ENCODE measurements at places on chromosomes 2 and 18.

DNA sequence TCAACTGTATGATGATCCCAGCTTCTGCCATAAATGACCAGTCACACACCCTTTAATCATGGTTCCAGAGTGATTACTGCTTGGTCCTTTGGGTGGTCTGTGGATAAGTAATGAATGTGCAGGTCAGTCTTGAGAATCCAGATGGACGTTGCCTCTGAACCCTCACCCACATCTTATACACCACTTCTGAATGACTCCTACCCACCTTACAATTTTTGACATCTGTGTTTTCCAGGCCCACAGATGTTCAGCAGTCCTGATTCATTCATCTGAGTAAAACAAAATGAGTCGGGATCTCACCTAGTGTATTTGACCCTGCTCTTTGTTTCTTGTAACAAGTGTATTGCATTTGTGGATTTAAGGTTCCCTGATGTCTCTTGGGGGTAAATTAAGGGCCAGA is 194.1 kb upstream of the CCDC68 start:
- no peaks in the 10 kb centered on the region for H3K36me3 ChIP-seq
- H3K4me3 ChIP-seq, result no peak overlapping the region
- H3K27ac ChIP-seq, result no peak overlapping the region

- no peak overlapping the region for H3K4me3 ChIP-seq
- H3K36me3 ChIP-seq, result peaks cover 30% of the 10 kb centered on the region
- no peaks in the 10 kb centered on the region for H3K4me1 ChIP-seq
Measured at GRCh38 chr2:8754106-8754776, 72.4 kb downstream of the ID2 start.

- H3K4me3 ChIP-seq, result peak overlapping the region; percentile 71
- DNase-seq, result peak; percentile 58
- H3K4me1 ChIP-seq, result peaks cover 73% of the 10 kb centered on the region
- peaks cover 50% of the 10 kb centered on the region for H3K36me3 ChIP-seq
- H3K27ac ChIP-seq, result peak overlapping the region; percentile 97
- H3K27me3 ChIP-seq, result no peaks in the 10 kb centered on the region
Measured at GRCh38 chr18:2956056-2956455, 56.9 kb downstream of the LPIN2 start.

- H3K27me3 ChIP-seq, result no peaks in the 10 kb centered on the region
- H3K4me1 ChIP-seq, result peaks cover 13% of the 10 kb centered on the region
- DNase-seq, result no peak
- H3K4me3 ChIP-seq, result no peak overlapping the region
Measured at GRCh38 chr2:195368249-195369217, 288.5 kb upstream of the SLC39A10 start.

GRCh38 chr2:230865307-230865765 is 594 bp downstream of the ITM2C start:
- peak overlapping the region; percentile 74 for H3K4me3 ChIP-seq
- no peak overlapping the region for H3K27ac ChIP-seq
- H3K4me1 ChIP-seq, result peaks cover 47% of the 10 kb centered on the region
- peaks cover 4% of the 10 kb centered on the region for H3K27me3 ChIP-seq
